ENCODE measurements at places on chromosomes 2 and 18.

GRCh38 chr2:142254031-142254430 lies 123.2 kb upstream of the LRP1B start:
- DNase-seq, result no peak

DNA sequence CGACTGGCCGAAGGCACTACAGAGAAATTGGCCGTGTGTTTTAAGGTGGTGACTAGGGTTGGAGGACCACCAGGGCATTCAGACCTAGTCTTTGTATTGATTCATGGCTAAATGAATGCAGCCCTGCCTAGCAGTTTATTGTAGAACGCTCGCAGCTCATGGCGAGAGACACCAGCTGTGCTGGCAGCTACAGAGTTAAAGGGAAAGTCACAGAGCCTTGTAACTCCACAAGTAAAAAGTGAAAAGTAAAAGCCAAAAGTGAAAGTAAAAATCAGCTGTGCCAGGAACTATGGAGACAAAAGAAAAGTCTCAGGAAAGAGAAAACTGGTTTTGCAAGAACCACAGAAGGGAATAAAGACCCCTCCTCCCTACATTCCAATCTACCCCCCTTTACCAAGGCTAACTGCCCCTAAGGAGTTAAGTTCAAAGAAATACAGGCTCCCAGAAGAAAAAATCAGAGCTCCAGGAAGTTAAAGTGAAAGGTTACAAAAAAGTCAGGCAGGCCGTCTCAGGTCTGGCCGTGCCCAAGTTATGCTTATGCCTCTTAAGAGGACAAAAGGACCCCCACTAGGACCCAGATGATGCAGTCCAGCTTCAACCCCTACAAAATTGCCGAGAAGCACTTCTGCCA lies 46.4 kb upstream of the SELENOI start:
- DNase-seq, result no peak

DNA sequence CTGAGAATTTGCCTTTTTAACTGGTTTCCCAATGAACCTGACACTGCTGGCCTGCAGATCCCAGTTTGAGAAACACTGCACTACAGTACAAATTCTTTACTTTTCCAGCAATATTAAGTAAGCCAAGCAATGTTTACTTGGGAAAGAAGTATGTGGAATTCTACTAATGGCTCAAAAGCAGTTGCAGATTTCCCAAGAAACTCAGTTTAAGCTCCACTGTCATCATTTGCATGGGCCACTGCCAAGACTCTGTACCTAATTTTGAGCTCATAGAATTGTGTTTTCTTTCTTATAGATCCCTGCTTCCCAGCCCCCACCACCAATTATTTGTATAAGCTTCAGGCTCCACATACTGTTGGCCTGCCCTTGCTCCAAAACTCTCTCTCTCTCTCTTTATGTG lies 676.1 kb downstream of the RNF144A start:
- no peak for DNase-seq

- no peak for DNase-seq
Observed at GRCh38 chr2:215839816-215840215, 173.5 kb downstream of the MREG start.

Measured in NCI-H1930 (cell line).